Glomerular endothelial cell (primary cell): ENCODE measurements at places on chromosomes 3 and 15.

DNA sequence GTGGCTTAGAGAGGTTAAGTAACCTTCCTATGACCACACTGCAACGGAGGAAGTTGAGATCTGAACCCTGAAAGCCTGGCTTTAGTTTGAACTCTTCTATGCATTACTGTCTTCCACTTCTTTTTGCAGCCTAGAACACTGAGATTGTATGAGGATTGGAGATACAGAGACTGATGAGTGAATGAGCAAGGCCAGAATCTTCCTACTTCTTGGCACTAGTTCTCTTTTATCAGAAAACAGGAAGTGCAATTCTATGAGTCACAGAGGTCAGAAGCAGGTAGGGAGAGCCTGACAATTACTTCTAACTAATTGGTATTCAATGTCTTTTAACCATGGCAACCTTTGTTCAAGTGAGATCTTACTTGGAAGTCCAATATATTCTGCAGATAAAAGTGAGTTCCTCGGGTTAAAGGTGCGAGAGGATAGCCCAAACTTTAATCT is 219.0 kb downstream of the SHQ1 start:
- DNase-seq: no peak

- DNase-seq: no peak
Measured at GRCh38 chr3:186254676-186255650, 107.1 kb downstream of the DGKG start.

DNA sequence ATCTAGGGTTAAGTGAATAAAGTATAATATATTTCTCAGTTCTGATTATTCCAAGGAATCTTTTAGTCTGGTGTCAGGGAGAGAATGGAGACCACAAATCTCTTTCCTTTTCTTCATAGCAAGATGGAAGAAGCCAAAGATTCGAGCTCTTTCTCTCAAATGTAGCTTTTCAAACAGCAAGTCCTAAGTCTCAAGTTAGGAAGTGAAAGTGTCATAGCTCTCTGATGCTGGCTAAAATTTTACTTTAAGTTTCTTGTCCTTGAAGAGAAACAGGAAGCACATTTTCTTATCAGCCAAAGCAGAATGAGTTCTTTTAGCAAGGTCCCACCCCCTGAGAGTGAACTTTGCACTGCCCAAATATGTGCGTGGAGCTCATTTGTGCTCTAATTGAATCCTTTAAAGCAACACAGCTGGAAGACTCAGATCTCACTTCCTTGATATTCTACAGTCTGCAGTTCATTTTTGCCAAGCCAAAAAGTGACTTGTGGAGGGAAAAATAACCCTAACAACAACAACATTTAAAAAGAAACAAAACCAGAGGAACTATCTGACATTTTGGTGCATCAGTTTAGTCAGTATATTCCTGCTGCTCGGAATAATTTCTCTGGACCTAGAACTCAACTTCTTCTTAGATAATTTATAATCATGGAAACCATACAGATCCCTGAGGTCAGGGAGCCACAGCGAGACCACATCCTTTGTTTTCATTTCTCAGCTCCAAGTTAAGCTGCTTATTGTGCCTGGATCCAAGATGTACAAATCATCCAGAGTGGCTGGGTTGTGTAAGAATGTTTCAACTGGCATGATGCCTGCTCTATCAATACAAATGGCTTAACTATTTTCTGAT is 238.7 kb upstream of the P2RY1 start:
- peak; percentile 88 for DNase-seq

DNA sequence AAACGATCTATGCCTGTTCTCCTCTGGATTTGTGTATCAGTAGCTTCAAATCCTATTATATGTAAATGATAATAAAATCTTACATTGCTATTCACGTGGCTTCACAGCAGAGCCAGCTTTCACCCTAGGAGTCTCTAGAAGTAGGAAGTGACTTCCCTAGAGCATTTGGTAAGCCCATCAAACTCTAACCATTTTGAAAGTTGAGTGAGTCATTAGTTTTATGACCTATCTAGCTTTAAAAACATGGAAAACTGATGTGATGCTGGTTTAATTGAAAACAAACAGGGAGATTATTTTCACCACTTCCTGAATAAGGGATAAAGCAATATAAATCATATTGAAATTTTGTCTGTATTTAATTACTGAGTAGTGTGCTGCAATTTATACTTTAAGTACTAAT is 275.2 kb downstream of the EPHA6 start:
- no peak for DNase-seq

DNA sequence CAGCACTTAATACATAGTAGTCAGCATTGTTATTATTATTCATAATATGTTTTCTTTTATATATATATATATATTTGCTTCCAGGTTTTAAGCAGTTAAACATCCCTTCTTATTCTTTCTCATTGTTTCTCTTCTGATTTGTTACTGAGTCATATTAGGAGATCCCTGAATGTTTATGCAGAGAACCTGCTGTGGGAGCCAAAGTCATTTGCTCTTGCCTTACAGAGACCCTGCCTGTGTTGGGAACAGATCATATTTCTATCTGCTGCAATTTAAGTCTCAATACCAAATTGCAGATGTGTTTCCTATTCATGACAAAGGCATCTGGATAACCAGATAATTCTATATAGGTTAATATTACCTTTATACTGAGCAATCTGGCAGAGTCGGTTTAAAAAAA is 323.0 kb upstream of the UMPS start:
- DNase-seq: no peak

- DNase-seq: no peak
Measured at GRCh38 chr3:177349384-177349783, 152.1 kb upstream of the TBL1XR1 start.

DNA sequence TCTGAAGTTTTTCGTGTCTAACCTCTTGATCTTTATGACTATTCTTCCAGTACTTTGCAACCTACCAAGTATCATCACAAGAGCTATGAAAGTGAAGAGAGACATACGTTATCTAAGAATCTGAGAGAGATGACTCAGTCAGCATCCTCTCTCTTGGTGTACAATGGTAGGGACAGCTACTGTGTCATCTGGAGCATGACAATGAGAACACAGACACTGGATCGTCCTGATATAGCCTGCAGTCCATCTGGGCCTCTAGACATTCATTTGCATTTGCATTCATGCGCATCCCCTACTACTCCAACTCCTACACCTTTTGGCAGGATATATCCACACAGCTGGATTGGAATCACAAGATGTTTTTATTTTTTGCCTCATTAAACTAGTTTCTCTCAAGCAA is 115.2 kb downstream of the PEX5L start:
- DNase-seq: no peak

GRCh38 chr15:52658955-52659354 is 20.2 kb downstream of the ATOSA start:
- DNase-seq: no peak

- DNase-seq: no peak
Measured at GRCh38 chr3:72617424-72618024, 230.7 kb downstream of the SHQ1 start.

DNA sequence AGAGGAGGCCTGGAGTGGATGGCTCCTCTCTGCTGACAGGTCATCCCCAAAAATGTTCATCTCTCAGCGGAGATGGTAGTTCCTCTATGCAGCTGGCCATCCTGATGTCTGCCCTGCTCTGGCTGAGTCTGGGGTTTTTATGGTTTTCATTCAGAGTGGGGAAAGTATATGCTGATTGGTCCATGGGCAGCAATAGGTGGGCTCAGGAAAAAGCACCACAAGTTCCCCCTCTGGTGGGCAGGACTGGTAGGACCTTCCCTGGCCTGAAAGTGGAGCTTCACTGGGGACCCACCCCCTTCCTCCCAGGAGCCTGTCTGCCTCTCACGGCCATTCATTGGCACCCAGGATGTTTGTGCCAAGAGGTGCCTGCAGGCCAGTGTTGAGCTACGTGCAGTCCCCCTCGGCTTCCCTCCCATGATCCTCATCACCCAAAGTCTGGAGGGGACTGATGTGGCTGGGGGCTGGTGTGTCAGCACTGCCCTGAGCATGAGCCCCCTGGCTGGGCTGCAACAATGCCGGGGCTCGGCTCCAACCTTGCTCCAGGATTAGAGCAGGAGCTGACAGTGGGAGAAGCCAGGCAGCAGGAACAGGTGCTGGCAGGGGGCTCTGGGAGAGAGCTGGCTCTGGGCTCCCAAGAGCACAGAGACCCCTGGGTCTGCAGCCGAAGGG is 13.1 kb upstream of the BLOC1S6 start:
- no peak for DNase-seq

DNA sequence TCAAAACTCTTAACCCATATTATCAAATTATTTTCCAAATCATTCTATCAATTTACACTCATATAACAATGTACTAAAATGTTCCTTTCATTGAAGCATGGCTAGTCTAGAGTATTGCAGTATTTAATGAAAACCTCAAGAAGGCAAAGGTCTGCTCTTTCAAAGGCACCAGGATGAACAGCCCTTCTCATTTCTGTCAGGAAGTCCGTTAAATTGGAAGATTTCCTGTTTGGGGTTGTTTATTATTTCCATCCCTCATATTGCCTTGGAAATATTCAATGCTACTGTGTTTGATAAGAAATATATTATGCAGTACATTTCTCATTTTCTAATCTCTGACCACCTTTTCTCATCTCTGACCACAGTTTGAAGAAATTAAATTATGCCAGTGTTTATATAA is 25.1 kb downstream of the ACKR4 start:
- peak; percentile 61 for DNase-seq

DNA sequence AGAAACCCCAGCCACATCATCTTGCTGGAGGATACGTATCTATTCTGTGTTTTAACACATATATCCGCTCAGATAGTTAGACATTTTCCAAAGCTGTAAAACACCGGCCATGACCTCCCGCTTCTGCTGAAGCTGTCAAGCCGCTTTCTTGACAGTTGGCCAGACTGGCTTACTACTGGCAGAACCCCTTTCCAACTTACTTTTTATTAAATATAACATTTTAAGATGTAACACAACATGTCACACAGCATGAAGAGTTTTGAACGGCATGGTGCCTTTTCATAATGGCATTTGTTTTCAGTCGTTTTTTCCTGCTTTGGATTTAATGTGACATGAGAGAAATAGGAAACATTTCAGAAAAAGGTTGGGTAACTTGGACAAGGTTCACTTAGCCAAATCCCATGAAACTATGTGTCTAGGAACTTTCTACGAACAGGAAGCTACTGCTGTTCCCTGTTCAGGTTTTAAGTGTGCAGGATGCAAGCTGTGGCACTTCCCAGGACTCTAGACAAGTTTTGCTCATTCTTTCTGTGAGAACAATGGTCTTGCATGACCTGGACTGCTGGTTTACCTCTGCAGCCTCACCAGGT is 281.4 kb downstream of the THSD4 start:
- no peak for DNase-seq

DNA sequence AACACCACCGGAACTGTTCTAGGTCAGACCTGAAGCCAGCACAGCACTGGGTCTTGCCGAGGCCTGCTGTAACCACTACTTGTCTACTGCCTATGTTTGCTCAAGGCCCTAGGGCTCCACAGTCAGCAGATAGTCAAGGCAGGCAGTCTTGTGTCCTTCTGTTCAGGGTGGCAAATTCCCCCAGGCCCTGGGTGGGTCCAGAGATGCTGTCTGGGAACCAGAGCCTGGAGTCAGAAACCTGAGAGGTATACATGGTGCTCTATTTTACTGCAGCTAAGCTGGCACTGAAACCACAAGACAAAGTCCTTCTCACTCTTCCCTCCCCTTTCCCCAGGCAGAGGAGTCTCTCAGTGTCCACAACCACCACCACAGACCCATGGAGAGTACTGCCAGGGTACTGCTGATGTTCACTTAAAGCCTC is 89.9 kb downstream of the BBX start:
- no peak for DNase-seq

GRCh38 chr3:36679384-36680200 is 84.8 kb downstream of the DCLK3 start:
- no peak for DNase-seq

DNA sequence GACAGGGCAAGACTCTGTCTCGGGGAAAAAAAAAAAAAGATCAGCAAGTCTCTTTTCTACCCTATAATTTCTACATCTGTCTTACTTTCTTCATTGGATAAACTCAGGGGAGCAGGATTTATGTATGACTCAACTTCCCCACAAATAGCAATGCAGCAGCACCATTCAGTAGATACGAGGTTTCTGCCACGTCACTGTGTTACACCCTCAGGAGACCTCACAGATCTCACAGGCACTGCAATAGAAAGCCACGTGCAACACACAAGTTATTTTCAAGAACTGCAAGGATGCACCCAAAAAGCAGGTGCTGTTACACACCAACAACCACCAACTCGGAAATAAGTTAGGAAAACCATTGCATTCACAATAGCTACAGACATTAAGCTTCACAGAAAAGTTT is 30.2 kb downstream of the TSPAN3 start:
- DNase-seq: no peak

DNA sequence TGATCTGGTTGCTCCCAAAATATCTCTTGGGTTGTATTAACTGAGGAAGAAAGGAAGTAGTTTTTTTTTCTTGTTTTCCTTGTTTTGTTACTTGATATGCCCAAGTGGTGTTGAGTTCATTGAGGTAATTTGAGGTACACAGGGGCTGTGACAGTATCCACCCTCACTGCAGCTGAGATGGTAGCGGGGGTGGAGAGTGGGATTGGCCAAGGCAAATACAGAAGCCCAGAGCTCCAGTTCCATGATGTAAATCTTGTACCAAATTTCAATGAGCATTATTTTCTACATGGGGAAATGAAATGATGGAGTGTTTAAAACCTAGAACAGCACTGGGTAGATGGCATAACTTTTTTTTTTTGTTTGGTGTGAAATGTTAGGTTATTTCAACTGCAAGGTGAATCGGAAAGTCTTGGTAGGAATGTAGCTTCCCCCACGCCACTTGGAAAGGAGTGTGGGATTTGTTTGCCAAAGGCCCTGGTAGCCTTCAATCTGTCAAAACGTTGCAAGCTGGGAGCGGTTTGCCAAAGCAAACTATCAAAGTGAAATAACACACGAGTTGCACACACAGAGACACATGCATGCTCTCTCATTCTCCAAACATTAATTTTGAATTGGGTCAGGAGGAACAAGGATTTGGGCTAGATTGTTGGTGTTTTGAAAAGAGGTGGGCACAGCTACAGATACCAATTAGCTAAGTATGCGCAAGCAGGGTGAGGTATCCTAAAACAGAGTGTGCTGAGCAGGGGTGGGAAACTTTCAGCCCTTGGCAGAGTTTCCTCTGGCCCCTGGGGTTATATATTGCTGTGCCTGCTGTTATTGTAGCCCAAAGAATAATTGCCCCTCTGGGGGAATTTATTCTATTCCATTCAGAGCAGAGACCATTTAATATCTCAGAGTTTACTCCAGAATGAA is 34.6 kb downstream of the THSD4 start:
- DNase-seq: no peak

DNA sequence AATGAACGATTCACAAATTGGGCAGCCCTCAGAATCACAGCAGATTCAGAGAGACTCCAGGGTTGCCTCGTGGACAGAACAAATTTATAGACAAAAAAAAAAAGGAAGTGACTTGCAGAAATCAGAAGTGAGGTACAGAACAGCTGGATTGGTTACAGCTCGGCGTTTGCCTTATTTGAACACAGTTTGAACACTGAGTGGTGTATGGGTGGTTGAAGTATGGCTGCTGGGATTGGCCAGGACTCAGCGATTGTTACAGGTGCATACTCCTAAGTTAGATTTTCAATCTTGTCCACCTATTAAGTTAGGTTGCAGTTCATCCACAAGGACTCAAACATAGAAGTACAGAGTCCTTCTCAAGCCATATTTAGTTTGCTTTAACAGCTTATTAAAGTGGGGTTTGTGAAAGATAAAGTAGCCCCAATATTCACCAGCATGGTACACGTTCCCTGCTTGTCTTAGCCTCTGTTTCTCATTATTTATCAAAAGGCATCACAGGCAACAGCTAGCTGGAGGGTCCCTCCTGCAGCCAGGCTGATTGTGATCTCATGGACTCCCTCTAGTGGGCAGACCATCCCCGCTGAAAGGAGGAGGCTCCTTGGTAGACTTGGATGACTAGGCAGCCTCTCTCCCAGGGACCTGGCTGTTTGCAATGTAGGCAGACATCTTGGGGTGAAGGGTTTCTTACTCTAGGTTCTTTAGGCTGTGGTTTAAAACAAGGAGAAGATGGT is 17.6 kb upstream of the ALDH1L1 start:
- DNase-seq: no peak
